ENCODE measurements at places on chromosomes 5 and 9.

- no peak for DNase-seq
Measured at GRCh38 chr5:172885597-172886340, 51.7 kb downstream of the ERGIC1 start.

GRCh38 chr5:159552751-159553150, 222.5 kb upstream of the IL12B start:
- DNase-seq, result no peak

- DNase-seq, result no peak
Measured at GRCh38 chr5:115484368-115484767, 60.2 kb downstream of the FEM1C start.

DNA sequence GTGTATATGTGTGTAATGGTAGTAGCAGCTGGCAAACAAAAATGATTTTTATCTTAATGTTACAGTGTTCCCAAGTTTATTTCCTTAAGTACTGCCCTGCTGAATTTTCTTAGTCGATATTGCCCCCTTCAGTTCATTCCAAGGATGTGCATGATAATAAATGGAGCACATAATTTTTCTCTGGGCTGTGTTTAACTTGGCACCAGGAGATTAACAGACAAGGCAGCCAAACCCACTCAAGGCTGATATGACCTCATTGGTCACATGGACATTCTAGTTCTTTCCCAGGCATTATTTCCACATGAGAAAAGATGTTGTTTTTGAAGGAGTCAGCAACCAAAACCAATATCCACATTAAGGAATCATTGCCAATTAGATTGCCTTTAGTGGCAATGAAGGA, 61.8 kb downstream of the COX7C start:
- peak; percentile 70 for DNase-seq

- no peak for DNase-seq
Measured at GRCh38 chr9:127291246-127291778, 26.7 kb downstream of the GARNL3 start.

All from SK-N-MC (cell line).